Body of pancreas (tissue), 4 donors: ENCODE measurements at places on chromosomes 13 and 19. TPM values are rescaled to one million over a fixed set of nuclear protein-coding genes. Genes with fewer than 3 reads are reported as not detected.

DNA sequence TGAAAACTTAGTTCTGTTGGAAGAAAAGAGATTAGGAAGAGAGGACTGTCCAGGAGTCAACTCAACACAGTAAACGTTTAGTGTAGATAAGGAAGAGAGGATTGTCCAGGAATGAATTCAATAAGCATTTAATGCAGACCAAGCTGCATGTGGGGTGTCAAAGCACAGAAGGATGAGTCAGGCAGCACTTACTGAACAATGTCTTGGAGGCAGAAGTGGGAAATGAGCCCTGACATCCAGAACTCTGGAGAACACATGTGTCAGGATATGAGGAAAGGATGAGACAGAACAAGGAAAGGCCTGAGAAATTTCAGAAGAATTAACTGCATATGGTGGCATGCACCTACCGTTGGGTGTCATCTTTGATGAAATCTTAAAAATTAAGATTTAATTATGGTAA is 429.2 kb upstream of the HTR2A start:
- DNase-seq: no peak

DNA sequence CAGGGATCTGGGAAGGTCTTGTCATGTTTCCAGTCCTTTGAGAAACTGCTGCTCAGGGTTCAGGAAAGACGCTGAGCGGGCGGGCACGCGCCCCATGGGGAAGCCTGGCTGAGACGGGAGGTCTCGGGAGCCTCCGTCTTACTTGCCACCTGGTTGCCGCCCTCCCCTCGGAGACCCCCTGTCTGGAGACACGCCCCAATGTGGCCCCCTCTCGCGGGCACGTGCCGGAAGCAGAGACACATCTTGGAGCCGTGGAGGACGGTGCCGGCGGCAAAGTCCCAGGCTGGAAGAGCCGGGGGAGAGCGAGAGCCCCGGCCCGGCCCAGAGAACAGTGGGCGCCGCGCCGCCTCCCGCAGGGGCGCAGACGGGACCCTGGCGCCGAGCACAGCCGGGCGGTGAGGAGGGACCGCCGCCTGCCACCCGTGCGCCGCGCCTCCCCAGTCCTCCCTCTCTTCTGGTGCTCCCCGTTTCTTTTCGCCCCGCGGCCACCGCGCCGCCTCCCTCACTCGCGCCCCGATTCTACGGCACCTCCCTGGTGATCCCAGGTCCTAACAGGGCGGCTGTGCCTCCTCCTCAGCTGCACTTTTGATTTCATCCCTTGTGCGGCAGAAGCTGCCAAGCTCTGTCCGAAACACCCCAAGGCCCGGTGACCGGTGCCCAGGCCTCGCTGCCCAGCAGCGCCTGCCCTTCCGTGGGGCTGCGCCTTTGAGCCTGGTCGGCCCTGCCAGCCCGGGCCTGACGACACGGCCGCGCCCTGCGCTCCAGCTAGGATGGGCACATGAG is 15.5 kb downstream of the GJB2 start:
- no peak for DNase-seq

- no peak for DNase-seq
Observed at GRCh38 chr13:49563516-49563915, 21.8 kb downstream of the RCBTB1 start.

DNA sequence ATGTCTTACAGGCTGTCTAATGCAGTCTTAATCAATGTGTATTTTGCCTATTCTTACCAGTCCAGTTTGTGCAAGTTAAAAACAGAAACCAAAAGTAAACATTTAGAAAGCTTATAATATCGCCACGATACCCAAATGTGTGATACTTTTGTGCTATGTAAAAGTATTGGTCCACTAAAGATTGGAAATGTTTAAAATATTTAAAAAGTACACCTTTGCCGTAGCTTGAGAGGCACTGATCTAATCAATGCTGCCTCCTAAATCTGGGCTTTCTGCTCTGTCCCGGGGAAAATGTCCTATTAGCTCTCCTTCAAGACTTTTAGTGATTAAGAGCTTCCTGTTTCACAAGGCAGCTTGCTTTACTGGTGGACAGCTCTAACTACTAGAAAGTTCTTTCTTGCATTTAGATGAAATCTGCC is 64.7 kb downstream of the DNAJC15 start:
- DNase-seq: peak; percentile 5

DNA sequence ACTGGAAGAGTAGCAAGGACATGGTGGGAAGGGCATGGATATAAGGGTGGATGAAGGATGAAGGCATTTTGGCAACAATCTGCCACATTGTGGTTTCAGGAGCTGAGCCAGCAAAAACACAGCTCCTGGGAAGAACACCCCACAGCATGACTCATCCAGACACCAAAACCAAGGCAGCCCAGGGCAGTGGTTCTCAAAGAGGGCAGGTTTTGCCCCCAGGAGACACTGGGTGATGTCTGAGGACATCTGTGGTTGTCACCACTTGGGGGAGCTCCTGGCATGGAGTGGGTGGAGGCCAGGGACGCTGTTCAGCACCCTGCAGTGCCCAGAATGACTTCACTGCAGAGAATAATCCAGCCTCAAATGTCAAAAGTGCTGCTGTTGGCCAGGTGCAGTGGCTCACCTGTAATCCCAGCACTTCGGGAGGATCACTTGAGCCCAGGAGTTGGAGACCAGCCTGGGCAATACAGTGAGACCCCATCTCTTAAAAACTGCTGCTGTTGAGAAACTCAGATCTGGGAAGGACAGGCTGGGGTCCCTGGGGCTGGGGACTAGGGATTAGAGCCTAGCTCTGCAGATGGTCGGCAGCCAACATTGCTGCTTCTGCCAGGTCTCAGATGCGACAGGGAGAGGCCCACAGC is 16.1 kb downstream of the ZFR2 start:
- DNase-seq: no peak

DNA sequence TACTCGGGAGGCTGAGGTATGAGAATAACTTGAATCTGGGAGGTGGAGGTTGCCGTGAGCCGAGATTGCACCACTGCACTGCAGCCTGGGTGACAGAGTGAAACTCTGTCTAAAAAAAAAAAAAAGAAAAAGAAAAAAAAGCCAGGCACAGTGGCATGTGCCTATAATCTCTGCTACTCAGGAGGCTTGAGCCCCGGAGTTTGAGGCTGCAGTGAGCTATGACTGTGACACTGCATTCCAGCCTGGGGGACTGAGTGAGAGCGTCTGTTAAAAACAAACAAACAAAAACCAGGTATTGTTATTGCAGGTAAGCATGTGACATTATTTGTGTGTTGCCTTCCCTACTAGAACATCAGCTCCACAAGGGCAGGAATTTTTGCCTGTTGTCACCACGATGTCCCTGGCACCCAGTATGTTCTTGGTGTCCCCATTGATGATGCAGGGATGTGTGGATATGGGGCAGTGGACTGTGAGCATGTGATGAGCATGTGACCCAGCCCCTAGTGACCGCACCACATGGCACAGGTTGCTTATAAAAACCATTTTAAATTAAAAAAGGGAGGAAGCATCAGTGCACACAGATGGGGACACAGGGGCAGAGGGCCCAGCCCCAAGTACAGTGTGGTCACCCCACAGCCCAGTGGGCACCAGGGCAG is 1.6 kb upstream of the KANK2 start:
- DNase-seq: no peak

GRCh38 chr13:112346173-112346898 is 29.8 kb upstream of the SPACA7 start:
- DNase-seq: no peak

DNA sequence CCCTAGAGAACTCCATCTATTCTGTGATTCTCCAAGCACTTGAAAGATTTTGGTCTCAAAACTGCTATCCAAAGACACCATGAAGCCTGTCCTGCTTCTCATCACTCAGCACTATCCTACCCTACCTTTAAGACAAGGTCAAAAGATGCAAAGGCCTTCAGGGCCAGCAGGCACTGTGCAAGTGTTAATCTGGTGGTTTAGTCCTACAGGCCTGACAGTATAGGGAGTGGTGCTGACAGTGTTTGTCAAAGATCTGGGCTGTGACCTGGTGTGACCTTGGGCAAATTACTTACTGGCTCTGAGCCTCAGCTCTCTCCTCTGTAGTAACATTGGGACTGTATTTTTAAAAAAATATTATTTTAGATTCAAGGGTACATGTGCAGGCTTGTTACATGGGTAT is 28.0 kb downstream of the SIAH3 start:
- DNase-seq: no peak

DNA sequence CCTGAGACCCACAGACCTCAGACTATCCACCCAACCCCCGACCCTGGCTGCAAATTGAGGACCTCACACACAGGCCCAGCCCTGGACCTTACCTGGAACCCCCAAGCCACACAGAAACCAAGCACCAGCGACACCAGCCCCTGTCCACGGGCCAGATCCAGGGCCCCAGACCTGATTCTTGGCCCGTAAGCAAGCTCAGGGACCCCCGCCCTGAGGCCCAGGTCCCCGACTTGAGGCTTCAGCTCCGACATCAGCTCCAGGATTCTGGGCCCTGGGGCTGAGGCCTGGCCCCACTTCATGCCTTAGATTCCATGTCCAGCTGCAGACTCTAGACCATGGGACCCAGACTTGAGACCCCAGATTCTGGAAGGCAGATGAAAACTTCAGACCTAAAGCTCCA is 6.3 kb downstream of the TTYH1 start:
- DNase-seq: no peak

- no peak for DNase-seq
Observed at GRCh38 chr13:42745655-42746054, 35.7 kb upstream of the FAM216B start.

DNA sequence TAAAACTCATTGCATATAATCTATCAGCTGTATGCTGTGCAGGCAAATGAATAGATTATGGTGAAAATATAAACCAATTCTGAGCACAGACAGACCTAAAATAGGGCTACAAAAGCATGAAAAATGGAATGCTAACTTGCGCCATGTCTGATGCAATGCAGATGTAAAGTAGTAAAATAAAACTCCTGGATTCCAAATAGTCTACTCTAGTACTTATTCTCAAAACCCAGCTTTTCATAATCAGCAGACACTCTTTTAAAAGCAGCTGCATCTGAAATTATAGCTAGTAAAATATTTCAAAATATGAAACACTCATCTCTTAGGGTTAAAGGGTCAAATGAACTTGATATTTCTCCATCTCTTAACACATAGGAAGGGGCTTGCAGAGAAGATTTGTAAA is 4.7 kb upstream of the POMP start:
- no peak for DNase-seq

GRCh38 chr13:99211421-99212035 is 10.9 kb downstream of the UBAC2 start:
- no peak for DNase-seq

DNA sequence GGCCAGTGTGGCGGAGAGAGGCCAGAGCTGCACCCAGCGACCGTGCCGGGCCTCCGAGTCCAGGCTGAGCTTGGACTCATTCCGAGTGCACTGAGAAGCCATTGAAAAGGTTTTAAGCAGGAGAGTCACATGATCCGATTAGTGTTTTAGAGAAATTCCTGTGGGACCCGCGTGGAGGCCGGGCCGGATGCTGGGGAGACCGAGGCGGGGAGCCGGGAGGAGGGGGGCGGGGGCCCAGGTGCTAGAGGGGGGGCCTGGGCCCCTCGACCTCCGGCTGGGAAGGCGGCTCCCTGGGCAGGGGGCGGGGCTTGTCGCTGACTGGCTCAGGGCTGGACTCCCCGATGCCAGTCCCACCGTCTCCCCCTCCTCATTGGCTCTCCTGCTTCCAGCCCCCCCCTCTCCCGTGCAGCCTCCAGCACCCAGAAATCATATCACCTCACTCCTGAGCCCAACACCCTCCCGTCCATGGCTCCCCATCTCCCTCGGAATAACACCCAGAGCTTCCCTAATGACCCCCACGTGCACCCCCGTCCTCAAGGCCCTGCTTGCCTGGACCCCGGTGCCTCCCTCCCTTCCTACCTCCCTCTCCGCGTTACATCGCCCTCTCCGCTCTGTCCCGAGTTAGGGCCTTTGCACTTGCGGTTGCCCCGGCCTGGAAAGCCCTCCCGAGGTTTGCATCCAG is 5.2 kb upstream of the ZNF579 start:
- peak; percentile 83 for DNase-seq

- DNase-seq: no peak
Observed at GRCh38 chr19:28520998-28521568, 691.9 kb downstream of the UQCRFS1 start.

DNA sequence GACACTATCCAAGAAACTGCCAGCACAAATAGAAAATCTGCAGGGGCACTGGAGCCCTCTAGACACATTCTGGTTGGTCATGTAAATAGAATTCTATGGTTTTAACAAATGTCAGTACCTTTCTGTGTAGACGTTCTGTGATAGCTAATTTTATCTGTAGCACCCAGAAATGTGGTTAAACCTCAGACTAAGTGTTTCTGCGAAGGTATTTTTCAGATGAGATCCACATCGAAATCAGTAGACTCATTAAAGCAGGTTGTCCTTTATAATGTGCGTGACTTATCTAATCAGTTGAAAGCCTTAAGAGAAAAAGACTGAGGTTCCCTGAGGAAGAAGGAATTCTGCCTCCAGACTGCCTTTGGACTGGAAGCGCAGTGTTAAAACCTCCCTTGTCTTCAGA is 922.9 kb downstream of the EFNB2 start:
- no peak for DNase-seq

GRCh38 chr13:22499919-22500318 is 680.9 kb upstream of the SGCG start:
- DNase-seq: no peak

DNA sequence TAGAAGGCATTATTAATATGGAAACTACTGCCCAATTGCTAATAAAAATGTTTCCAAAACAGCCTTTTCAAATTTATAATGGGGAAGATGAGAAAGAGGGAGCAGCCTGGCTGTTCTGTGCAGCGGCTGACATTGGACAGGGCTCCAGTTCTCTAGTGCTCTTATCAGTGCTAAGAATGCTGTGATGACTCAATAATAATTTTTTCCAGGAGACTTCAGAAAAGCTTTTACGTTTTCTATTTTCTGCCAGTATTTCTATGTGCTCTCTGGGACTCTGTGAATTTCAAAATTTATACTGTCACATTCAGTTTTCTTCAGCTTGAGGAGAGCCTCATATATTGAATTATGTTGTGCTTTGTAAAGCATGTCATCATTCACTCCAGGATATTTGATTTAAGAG is 209.6 kb downstream of the VWA8 start:
- peak; percentile 11 for DNase-seq

NMRK2 gene
- total RNA-seq: not detected

FXYD1 gene
- 9.1 TPM for total RNA-seq

GIPR gene
- 9.2 TPM for total RNA-seq

IGFL4 gene
- not detected for total RNA-seq

SLC8A2 gene
- total RNA-seq: 8.0 TPM

CYSLTR2 gene
- total RNA-seq: 0.52 TPM

PRKCG gene
- total RNA-seq: not detected

RBM42 gene
- 26.7 TPM for total RNA-seq

B3GNT8 gene
- 9.1 TPM for total RNA-seq
